Right atrium auricular region (tissue), 2 donors: ENCODE measurements at places on chromosomes 3 and 15. TPM values are rescaled to one million over a fixed set of nuclear protein-coding genes. Genes with fewer than 3 reads are reported as not detected.

- no peak for DNase-seq
These were observed 27.9 kb downstream of the SOX2 start for GRCh38 chr3:181739628-181740027.

DNA sequence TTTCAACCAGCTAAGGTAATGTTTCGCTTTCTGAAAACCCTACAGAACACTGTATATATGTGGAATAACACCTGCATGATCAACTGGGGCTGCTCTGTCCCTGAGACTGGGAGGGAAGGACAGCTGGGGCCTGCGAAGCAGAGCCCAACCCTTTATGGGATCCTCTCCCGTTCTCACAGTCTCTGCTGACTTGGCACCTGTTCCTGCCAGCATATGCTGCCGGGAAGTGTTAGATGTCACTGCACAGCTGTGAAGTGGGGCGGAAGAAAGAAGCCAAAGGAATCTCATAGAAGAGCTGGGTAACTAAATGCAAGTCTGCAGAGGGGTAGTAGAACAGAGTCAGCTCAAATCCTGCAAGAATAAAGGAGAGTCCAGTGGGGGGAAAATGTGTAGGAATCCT is 29.6 kb downstream of the LRRC3B start:
- no peak for DNase-seq

DNA sequence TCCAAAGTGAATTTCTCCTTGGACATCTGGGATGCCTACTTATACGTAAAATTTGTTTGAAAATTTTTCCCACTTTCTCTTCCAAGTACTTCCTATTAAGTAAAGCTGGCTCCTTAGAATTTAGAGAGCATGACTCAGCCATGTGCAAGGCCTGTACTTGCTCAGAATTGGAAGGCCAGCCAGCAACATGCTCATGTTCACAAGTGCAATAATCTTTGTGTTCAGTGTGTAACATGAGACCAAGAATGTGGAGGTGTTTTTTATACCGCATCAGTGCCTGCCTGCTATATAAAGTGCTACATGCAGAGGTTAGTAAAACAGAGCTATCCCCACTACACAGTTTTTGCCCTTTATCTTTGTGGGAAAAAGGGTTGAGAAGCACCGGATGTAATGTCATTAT is 151.9 kb upstream of the FEZF2 start:
- DNase-seq, result no peak

GRCh38 chr3:161096771-161097367 is 8.3 kb downstream of the B3GALNT1 start:
- DNase-seq, result no peak

DNA sequence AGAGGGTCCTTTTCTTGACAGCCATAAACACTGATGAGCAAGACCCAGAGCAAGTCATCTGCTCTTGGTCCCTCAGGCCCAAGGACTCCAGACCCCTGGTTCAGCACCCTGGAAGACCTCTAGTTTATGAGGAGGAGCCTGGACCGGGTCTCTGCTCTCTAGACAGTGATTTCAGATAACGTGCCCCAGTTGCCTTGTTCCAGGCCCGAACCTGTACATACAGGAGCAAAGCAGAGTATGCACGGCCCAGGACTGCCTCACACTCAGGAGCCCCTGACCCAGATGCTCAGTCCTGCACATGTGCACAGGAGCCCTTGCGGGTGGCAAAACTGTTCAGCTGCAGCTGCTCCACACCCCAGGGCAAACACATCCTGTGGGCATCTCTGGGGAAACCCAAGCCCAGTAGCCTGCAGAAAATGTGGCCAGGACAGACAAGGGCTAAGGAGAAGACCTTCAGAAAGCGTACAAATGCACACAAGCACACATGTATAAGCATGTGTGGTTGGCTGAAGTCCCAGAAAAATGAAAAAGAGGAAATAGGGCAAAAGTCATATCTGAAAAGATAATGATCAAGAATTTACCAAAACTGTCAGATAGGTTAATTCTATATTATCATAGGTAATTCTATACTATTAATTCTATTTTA is 59.9 kb upstream of the CORO2B start:
- DNase-seq, result no peak

DNA sequence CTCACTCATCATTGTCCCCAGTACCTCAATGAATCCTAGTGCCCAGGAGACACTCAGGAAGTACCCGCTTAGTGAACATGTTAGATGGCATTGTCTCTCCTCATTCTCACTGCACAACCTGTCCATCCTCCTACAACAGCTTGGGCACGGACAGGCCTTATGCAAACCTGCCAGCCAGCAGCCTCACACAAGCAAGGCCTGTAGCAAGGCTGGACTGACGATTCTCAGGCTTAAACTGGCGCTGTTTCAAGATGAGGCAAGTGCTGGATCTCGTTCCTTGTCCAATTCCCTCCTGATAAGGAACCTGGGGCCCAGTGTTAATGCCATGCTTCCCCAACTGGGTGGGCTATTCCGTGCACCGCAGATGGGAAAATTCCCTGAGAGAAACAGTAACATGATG is 59.0 kb downstream of the CDCP1 start:
- no peak for DNase-seq

DNA sequence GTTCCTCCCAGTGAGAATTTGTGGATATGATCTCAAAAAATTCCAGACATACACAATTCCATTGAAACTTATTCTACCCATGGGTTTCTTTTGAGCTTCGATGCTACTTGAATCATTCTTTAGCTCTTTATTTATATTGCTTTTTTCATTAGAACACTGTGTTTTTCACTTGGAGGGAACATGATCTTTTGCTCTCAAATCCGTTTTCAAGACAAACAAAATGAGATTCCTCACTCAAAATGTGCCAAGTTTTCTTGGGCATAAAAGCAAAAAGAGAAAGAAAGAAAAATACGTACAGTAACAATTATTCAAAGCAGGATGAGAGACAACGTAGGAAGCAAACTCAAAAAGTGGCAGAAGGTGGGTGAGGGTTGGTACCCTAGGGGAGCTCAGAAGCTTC is 118.8 kb upstream of the PDZRN3 start:
- DNase-seq, result no peak

GRCh38 chr15:90637693-90638092 is 79.5 kb upstream of the BLM start:
- DNase-seq, result no peak

- DNase-seq, result no peak
These were observed 239.3 kb downstream of the SLC9A9 start for GRCh38 chr3:143608966-143609365.

GRCh38 chr3:133895208-133896001 is at the start of gene RAB6B:
TSS of gene RAB6B (minus strand) at chr3:133895882. CDS start at chr3:133895466, 416 bp downstream.
- no peak for DNase-seq

DNA sequence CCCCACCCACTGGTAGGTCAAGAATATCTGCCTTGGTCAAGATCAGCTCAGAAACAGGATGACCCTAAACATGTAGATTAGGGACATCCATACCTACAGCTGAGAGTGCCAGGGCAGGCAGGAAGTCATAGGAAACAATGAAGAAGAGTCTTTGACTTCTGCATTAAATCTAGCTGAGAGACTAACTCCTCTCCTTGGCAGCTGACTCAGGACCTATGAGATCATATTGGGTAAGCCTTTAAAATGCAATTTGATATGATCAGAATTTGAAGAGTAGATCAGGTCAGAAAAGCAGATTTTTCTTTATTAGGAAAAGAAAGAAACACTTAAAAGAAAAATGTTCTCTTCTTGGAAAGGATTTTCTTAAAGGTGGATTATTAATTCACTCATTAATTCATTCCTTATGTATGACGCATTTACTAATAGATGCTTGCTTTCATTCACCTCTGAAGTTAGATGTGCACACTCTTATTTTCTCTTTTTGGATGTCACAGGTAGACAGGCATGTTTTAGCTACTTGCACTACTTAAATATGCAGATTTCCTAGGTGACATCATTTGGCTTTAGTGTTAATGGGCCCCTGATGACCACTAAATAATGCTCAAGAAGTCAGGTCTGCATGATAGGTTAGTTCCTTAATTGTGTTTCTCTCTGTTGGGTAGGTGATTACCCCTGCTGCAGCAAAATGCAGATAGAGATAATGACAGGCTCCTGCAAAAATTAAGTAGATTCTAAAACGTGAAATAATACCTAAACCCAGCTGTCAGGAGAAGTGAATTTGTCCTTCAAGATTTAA is 35.7 kb upstream of the GSK3B start:
- DNase-seq, result no peak

GRCh38 chr3:111080413-111080812 is 8.8 kb downstream of the NECTIN3 start:
- DNase-seq, result no peak

DNA sequence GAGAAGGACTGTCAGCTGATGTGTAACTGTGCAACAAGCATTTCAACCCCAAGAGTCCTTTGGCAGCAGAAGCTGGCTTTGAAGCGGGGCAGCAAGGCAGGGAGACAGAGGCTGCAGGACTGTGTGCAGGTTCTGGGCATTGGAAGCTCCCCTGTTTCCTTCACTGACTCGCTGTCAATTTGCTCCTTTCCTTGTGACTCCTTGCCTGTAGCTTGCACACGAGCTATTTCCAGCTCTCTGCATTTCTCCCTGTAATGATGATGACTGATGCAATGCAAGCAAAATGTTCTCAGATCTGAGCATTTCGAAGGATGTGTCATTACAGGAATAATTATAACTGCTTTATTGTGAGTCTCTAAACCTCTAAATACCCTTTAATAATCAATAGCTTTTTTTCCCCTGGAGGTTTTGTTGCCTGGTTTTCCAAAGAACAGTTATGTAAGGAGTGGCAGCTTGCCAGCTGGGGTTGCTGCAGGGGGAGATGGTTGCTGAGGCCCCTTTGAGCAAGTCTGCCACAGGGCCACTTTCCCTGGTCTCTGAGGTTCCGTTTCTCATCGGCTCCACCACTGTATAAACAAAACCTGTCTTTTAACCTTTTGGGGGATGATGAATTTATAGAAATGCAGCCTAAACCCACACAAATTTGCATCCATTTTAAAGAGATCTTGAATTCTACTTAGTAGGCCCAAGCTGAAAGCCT is 2.8 kb downstream of the APOD start:
- DNase-seq, result no peak

- no peak for DNase-seq
These were observed 13.7 kb downstream of the ZIC1 start for GRCh38 chr3:147422601-147423536.

- DNase-seq, result no peak
These were observed 29.5 kb downstream of the AGTR1 start for GRCh38 chr3:148727231-148727630.

DNA sequence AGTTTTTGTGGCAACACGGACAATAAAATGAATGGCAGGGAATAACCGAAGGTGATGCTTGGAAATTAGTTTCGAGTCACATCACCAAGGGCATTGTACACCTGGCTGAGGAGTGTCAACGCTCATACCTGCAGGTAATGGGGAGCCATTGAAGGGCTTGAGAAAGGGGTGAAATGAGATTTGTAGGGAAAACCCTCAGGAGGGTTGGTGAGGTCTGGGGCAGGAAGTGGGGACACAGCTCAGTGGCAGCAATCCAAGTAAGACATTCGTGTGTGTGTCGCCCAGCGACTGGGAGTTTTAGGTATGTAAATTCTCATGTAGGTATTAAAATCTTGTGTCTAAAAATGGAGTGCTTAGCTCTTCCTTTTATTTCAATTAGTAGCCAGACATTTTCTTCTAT is 14.3 kb downstream of the PARP14 start:
- no peak for DNase-seq

GRCh38 chr15:58731756-58732535 is 17.6 kb downstream of the ADAM10 start:
- DNase-seq, result no peak

DNA sequence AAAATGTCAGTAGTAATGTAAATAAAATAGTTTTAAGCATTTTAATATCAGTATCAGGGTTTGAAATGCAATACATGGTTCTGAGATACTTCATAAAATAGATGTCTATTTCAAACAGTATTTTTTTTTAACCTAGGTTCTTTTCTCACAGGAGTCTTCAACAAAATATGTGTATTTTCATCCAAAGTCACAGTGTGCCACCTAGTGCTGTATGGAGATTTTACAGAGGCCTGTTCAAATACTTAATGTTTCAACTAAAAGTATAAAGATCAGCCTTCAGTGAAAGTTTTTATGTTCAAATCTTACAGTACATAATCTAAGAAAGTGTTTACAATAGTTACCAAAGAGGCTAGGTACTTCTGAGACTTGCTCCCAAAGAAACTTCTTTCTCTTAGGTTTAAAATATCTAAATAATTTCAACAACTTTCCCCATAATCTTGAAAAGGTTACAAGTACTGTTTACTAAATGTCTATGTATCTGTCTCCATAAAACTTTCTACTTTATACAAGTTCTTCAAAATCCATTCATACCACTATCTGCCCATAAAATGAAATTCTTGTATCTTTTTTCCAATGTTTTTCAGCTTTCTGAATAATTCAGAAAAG is 38.3 kb downstream of the SCAPER start:
- no peak for DNase-seq

DNA sequence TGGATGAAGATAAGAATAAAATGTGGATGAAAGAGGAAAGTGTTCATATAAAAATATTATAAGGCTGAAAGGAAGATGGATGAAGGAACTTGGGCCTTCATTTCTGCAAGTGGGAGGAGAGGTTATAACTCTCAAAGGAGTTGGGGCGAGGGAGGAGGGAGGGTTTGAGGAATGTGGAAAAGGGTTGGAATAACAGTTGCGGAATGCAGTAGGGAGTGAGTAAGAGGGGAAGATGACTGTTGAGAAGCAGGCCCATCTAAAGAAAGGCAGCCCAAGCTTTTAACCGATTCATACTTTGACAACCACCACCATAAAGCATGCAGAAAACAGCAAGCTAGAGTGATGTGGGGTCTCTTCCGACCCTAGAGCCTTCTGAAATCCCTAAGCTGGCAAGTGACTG is 8.3 kb upstream of the TM4SF4 start:
- DNase-seq, result no peak

- DNase-seq, result no peak
These were observed 105.2 kb upstream of the BNIP2 start for GRCh38 chr15:59794229-59794886.

GRCh38 chr15:70265466-70265978 is 167.8 kb upstream of the TLE3 start:
- no peak for DNase-seq

The BFSP2 gene
- total RNA-seq, result not detected

The DLL4 gene
- total RNA-seq, result 7.5 TPM

The GOLGA8R gene
- 2.6 TPM for total RNA-seq

The ADIPOQ gene
- total RNA-seq, result 19.1 TPM

The IL17RB gene
- 0.83 TPM for total RNA-seq

The RAB7A gene
- total RNA-seq, result 135 TPM

The PML gene
- total RNA-seq, result 36.1 TPM

The GATM gene
- total RNA-seq, result 38.2 TPM

The SLC28A1 gene
- not detected for total RNA-seq

The FOXL2 gene
- not detected for total RNA-seq

The SLC6A20 gene
- total RNA-seq, result not detected
